ENCODE measurements at places on chromosomes 2 and 18. TPM values are rescaled to one million over a fixed set of nuclear protein-coding genes. Genes with fewer than 3 reads are reported as not detected.
A peak's percentile ranks its signal among the peaks of the same experiment; 100 is the strongest.

DNA sequence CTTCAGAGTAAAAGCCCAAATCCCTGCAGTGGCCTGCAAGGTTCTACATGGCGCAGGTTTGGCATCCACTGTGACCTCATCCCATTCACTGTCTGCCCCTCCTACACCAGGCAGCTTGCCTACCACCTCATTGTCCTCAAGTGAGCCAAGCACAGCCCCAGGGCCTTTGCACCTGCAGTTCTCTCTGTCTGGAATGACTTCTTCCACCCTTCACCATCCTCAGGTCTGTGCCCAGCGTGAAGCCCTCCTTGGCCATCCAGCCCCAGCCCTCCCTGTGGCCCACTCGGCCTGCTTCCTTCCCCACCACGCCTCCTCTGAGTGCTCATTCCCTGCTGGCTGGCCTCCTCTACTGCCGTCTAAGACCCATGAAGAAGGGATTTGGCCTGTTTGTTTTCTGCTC, 32.6 kb upstream of the UBE2F start:
- no peak for DNase-seq
- H3K4me1 ChIP-seq, result peaks cover 8% of the 10 kb centered on the region
- H3K27me3 ChIP-seq, result no peaks in the 10 kb centered on the region
- no peak overlapping the region for H3K27ac ChIP-seq
- H3K4me3 ChIP-seq, result no peak overlapping the region

DNA sequence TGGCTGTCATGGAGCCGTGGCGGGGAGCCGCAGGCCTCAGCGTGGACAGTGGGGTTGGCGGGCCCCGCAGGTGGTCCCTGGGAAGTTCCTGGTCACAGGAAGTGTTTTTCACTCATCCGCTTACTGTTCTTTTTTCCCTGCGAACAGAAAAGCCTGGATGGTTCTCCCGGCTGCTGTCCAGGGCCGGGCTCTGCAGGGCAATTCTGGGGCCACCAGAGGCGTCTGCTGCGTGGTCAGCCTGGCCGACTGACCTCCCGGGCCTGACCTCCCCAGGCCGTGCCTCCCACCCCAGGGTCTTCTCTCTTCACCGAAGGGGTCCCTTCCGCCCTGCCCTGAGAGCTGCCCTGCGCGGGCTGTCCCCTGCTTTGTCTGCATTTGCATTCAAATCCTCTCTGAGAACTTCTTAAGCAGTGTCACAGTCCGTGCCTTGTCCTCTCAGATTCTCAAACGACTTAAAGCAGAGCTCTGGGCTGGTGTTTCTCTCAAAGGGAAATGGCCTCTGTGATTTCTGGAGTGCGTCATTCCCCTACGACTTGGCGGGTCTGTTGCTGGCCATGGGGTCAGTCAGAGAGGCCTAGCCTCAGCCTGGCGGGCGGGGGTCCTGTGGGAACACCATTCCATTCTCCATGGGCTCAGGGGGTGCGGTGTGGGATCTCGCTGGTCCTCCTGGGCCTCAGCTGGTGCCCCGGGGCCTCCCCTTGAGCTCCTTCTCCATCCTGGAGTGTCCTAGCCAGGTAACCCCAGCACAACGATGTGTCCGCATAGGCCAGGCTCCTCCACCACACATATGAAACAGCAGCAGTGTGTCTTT, 38.3 kb downstream of the KLHL29 start:
- H3K27ac ChIP-seq, result no peak overlapping the region
- DNase-seq, result no peak
- no peaks in the 10 kb centered on the region for H3K36me3 ChIP-seq
- no peak overlapping the region for H3K4me3 ChIP-seq

GRCh38 chr2:197327472-197328098, 17.0 kb upstream of the ANKRD44 start:
- no peaks in the 10 kb centered on the region for H3K36me3 ChIP-seq
- peaks cover 7% of the 10 kb centered on the region for H3K27me3 ChIP-seq
- no peak overlapping the region for H3K4me3 ChIP-seq

DNA sequence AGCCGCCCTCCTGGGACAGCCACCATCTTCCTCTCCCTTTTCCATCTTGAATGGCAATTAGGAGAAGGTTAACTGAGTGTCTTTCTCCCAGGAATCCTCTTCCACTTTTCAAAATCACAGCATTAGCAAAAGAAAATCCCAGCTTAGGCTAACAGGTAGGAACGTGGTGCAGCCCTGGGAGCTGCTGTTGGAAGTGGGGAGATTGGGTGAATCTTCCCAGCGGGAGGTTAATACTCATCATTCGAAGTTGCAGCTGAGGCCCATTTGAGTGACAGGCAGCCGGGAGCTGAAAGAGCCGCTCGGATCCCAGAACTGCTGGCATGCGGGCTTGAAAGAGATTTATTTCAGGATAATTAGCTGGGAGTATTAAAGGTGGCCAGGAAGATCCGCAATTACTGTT, 306.0 kb downstream of the BCL11A start:
- H3K36me3 ChIP-seq, result no peaks in the 10 kb centered on the region
- H3K4me3 ChIP-seq, result no peak overlapping the region
- H3K27me3 ChIP-seq, result no peaks in the 10 kb centered on the region
- no peak overlapping the region for H3K27ac ChIP-seq
- no peaks in the 10 kb centered on the region for H3K4me1 ChIP-seq
- DNase-seq, result no peak

- no peaks in the 10 kb centered on the region for H3K27me3 ChIP-seq
- H3K36me3 ChIP-seq, result no peaks in the 10 kb centered on the region
- DNase-seq, result peak; percentile 99
- H3K4me1 ChIP-seq, result peaks cover 69% of the 10 kb centered on the region
Measured at GRCh38 chr18:58087928-58088690, 44.1 kb downstream of the NEDD4L start.

- H3K27ac ChIP-seq, result no peak overlapping the region
- H3K4me3 ChIP-seq, result no peak overlapping the region
- no peaks in the 10 kb centered on the region for H3K27me3 ChIP-seq
- no peaks in the 10 kb centered on the region for H3K36me3 ChIP-seq
- DNase-seq, result no peak
Measured at GRCh38 chr18:3552305-3552704, 102.3 kb downstream of the TGIF1 start.

- H3K4me3 ChIP-seq, result peak overlapping the region; percentile 57
- peak overlapping the region; percentile 84 for H3K27ac ChIP-seq
- H3K4me1 ChIP-seq, result peaks cover 25% of the 10 kb centered on the region
- peak; percentile 97 for DNase-seq
- no peaks in the 10 kb centered on the region for H3K27me3 ChIP-seq
Measured at GRCh38 chr2:226995625-226996041, 159.8 kb downstream of the RHBDD1 start.

DNA sequence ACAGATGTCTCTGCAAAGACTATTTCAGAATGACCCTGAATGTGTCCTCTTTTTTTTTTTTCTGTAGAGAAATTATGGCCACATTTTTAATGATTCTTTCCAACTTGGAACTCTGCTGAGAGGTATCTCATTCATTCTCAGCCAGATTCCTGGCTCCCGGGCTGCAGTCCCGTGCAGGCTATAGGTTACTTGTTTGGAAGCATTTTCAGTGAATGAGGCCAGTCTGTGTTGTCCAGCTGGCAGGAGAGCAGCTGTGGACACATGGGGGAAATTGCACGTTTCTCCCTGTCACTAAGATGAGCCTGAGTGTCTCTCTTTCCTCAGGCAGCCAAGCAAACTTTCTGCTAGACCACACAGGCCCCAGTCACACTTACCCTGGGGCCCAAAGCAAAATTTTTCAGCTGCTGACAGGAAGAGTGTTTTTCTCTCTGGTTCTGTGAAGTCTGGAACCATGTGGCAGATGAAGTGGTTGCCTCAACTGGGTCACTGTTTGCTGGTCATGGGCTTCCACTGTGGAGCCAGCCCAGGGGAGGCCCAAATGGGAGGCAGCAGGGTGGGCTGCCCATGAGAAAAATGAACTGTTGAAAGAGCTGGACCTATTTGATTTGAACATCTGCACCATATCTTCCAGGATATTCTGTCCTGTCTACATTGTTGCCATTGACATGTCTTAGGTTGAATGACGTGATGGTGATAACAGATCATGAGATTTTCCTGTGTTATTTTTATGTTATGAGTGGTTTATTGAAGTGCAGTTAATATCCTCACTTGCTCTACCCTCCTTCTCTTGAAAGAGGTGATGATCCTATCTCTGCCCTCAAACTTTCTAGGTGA, 431.2 kb downstream of the LPIN1 start:
- no peaks in the 10 kb centered on the region for H3K36me3 ChIP-seq
- H3K27me3 ChIP-seq, result no peaks in the 10 kb centered on the region
- 0 out of 2 replicates have a peak overlapping the region, but pooled peaks have one; percentile 4 for H3K27ac ChIP-seq
- peaks cover 17% of the 10 kb centered on the region for H3K4me1 ChIP-seq

DNA sequence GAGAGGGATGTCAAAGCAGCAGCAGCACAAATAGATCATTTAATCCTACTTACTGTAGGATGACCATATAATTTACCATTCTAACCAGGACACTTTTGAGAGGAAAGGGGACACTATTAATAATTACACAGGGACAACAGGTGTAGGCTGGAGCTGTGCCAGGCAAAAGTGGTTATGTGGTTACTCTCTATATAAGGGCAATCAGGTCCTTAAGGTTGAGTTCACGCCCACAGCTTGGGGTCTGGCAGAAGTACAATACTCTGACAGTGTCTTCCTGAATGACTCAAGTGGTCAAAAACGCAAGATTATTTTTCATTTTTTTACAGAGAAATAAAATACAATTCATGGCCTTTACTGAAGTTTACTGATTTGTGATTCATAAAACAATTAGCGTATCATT, 2.8 kb downstream of the PREPL start:
- no peaks in the 10 kb centered on the region for H3K36me3 ChIP-seq
- no peaks in the 10 kb centered on the region for H3K27me3 ChIP-seq
- peak overlapping the region; percentile 13 for H3K27ac ChIP-seq
- H3K4me1 ChIP-seq, result peaks cover 26% of the 10 kb centered on the region
- peak; percentile 95 for DNase-seq

GRCh38 chr18:23859466-23860336, 154.9 kb upstream of the TTC39C start:
- peaks cover 60% of the 10 kb centered on the region for H3K36me3 ChIP-seq
- no peak for DNase-seq
- peak overlapping the region; percentile 99 for H3K27ac ChIP-seq
- H3K4me1 ChIP-seq, result peaks cover 62% of the 10 kb centered on the region

DNA sequence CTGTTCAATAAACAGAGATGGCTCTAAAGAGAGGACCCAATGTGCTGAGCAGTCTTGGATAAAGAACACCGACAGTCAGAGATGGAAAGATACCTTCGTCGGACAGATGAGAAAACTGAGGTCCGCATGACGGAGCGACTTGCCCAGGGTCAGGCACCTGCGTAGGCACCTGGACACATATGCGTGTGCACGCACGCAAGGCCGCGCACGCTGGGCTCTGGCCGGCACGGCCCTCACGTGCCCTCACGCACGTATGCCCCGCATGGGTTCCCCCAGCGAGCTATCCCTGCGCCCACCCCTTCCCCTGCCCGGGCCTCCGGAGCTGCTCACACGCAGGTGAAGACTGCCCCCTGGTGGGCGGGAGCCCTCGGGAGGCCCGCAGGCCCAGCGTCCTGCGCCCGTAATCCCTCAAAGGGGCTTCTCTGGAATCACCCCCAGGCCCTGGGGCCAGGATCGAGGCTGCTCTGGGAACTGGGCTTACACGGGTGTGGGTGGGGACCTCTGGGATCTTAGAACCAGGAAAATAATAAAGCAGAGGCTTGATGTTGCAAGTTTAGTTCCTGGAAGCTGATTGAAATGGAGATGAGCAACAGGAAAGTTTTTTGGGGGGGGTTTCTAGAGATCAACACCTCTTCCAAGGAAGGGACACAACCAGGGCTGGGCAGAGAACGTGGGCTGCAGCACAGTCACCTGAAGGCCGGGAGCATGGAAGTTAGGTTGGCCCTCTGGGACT, 246.3 kb downstream of the TNS1 start:
- H3K27me3 ChIP-seq, result peaks cover 23% of the 10 kb centered on the region
- H3K4me1 ChIP-seq, result no peaks in the 10 kb centered on the region
- H3K36me3 ChIP-seq, result no peaks in the 10 kb centered on the region

- no peaks in the 10 kb centered on the region for H3K36me3 ChIP-seq
- DNase-seq, result peak; percentile 71
- H3K4me3 ChIP-seq, result peak overlapping the region; percentile 92
- no peaks in the 10 kb centered on the region for H3K27me3 ChIP-seq
Measured at GRCh38 chr2:149329489-149330126, 779 bp upstream of the LYPD6 start.

DNA sequence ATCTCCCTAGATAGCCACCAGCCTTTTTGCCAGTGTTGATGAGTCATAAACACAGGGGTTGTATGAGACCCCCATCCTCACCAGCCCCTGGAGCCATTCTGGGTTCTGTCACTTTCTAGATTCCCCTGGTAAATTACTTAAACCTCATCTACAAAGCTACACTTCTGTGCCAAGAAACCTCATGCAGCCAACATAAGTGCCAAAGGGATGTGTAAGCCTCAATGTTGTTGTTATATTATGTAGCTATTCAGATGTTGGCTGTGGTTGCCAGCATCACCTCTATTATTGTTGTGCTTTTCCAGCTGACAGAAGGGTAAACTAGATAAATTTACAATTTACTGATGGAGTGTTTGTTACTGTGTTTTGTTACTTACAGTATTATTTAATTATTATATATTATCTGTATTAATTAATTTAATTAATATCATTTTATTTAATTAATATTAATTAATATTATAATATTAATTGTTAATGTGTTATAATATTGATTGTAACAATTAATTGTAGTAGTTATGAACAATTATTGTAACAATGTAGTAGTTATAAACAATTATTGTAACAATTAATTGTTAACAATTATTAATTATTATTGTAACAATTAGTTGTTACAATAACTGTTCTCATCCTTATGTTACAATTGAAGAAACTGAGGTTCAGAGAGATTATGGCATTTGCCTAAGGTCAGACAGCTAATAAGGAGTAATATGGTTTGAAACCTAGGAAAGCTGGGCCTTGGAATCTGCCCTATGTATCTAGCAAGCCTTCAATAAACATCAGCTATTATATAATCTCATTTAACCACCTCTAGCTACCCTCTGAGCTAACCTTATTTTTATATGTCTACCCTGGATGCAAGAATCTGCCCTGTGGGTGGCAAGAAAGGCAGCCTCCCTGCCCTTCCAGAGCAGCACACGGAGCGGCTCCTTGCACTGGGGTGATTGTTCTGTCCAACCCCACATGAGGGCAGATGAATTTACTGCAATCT, 36.1 kb downstream of the PSTPIP2 start:
- no peak for DNase-seq
- H3K27ac ChIP-seq, result no peak overlapping the region
- no peaks in the 10 kb centered on the region for H3K4me1 ChIP-seq
- H3K4me3 ChIP-seq, result no peak overlapping the region
- H3K27me3 ChIP-seq, result no peaks in the 10 kb centered on the region
- H3K36me3 ChIP-seq, result no peaks in the 10 kb centered on the region

- no peaks in the 10 kb centered on the region for H3K27me3 ChIP-seq
- peaks cover 53% of the 10 kb centered on the region for H3K4me1 ChIP-seq
- H3K27ac ChIP-seq, result peak overlapping the region; percentile 99
- peak overlapping the region; percentile 43 for H3K4me3 ChIP-seq
- H3K36me3 ChIP-seq, result no peaks in the 10 kb centered on the region
- peak; percentile 72 for DNase-seq
Measured at GRCh38 chr18:46321955-46322354, 217.8 kb downstream of the HAUS1 start.

The ASB1 gene
- 60.0 TPM for total RNA-seq

The ALPG gene
- total RNA-seq, result 0.18 TPM

The HJURP gene
- 31.7 TPM for total RNA-seq

The UPP2 gene
- not detected for total RNA-seq

The GKN2 gene
- total RNA-seq, result not detected

The IL1R1 gene
- 0.69 TPM for total RNA-seq

Data from PC-3 (cell line).